Foreskin keratinocyte (primary cell): ENCODE measurements at places on chromosomes 5 and 9. TPM values are rescaled to one million over a fixed set of nuclear protein-coding genes. Genes with fewer than 3 reads are reported as not detected.

The PCSK1 gene
- polyA plus RNA-seq: not detected in 2 replicates

The CCNH gene
- 36.1 and 44.6 TPM in 2 replicates for polyA plus RNA-seq

The INPP5E gene
- polyA plus RNA-seq: 10.1 and 10.3 TPM in 2 replicates

The NXNL2 gene
- polyA plus RNA-seq: 0.07 and 0.11 TPM in 2 replicates

The FAM174A gene
- polyA plus RNA-seq: 11.4 and 16.9 TPM in 2 replicates

The CFAP157 gene
- 0.02 TPM in 1 of 2 replicates, not detected in the other for polyA plus RNA-seq

The GBA2 gene
- 19.2 and 20.4 TPM in 2 replicates for polyA plus RNA-seq

The INSL6 gene
- not detected in 2 replicates for polyA plus RNA-seq

The PCA3 gene
- not detected in 2 replicates for polyA plus RNA-seq

The SEMA4D gene
- 0.68 and 0.69 TPM in 2 replicates for polyA plus RNA-seq

The SOX30 gene
- 0.02 TPM in 1 of 2 replicates, not detected in the other for polyA plus RNA-seq

The CDX1 gene
- not detected in 2 replicates for polyA plus RNA-seq

The LCN12 gene
- polyA plus RNA-seq: 0.15 and 0.16 TPM in 2 replicates

The AFAP1L1 gene
- polyA plus RNA-seq: 9.8 and 10.1 TPM in 2 replicates

The SYK gene
- polyA plus RNA-seq: 2.5 and 2.8 TPM in 2 replicates

The TSSK1B gene
- polyA plus RNA-seq: not detected in 2 replicates

The PDE6A gene
- 0.01 and 0.02 TPM in 2 replicates for polyA plus RNA-seq
